RPMI8226 (cell line): ENCODE measurements at places on chromosomes 6 and 20.

- peak; percentile 12 for DNase-seq
These were observed 1378.6 kb upstream of the DEFB115 start for GRCh38 chr20:29878777-29879442.

GRCh38 chr6:131492932-131493573 lies 80.0 kb upstream of the ARG1 start:
- DNase-seq: no peak

DNA sequence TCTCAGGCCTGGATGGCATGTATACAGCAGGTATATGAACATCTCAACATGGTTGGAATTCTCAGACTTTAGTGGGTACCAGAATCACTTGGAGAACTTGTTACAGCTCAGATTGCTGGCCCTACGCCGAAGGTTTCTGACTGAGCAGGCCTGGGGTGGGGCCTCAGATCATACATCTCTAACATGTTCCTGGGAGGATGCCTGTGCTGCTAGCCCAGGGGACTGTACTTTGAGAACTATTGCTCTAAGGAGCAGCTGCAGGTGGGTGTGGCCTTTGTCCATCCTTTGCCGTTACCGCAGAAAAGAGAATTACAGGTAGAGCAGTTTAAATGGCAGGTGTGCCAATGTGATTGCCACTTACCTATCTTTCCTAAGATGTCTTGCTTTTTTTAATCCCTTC lies 310.5 kb upstream of the JAG1 start:
- no peak for DNase-seq

DNA sequence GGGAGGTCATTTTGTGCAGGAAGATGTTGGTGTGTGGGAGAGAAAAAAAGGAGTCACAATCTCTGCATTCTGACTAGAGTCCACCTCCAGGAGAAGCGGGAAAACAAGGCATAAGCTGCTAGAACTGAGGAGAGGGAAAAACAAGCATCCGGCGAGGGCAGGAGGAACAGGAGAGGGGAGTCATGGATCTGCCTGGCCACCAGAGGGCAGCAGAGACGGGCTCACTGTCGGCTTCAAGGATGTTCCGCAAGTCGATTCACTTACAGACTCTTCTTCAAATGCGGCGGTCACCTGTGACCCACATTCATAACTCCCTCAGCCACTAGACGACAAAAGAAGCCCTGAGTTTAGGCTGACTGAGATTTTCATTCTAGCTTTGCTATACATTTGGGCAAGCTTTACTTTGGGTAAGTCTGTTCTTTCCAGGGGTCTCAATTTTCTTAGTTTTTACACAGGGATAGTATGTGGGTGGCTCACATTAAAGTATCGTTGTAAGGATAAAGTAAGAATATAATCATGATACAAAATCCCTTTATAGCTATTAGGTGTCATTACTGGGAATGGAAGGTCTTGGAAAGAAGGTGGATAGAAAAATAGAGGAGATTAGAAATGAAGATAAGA lies 6.6 kb upstream of the BTNL2 start:
- peak; percentile 65 for DNase-seq

- peak; percentile 75 for DNase-seq
These were observed 27.0 kb upstream of the RNF144B start for GRCh38 chr6:18360188-18360587.

DNA sequence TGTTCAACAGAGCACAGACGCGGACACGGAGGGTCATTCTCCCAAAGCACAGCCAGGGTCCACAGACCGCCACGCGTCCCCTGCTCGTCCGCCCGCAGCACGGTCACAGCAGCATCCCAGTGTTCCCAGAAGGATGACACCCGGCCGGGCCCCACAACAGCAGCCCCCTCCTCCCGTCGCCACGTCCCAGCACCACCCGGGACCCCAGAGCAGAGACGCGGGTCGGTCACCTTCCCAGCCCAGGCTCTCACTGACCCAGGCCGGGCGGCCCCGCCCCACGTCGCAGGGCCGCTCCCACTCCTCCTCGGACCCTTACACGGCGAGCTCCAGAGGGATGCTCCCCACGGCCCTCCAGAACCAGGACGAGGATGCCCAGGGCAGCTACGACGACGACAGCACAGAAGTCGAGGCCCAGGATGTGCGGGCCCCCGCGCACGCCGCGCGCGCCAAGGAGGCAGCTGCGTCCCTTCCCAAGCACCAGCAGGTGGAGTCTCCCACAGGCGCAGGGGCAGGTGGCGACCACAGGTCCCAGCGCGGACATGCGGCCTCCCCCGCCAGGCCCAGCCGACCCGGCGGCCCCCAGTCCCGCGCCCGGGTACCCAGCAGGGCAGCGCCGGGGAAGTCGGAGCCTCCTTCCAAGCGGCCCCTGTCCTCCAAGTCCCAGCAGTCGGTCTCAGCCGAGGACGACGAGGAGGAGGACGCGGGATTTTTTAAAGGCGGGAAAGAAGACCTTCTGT lies 64.3 kb downstream of the FNDC1 start:
- no peak for DNase-seq

GRCh38 chr20:17843246-17844132 lies 125.1 kb downstream of the SNX5 start:
- peak; percentile 80 for DNase-seq

DNA sequence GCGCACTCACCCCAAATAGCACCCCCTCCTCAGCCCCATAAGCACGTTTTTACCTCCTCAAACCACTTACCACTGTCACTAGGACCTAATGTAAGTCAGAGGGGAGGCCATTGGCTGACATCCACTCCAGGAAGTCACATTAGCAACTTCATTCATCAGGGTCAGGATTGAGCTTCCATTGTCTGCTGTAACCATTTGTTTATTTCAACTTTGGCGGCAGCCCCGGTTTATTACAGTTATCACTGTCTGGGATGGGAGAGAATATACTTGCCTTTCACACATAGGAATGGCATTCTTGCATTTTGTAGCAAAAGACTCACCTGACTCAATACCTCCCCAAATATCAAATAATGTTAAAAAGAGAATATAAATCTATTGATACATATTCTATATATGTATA lies 38.3 kb downstream of the MAFB start:
- DNase-seq: no peak

DNA sequence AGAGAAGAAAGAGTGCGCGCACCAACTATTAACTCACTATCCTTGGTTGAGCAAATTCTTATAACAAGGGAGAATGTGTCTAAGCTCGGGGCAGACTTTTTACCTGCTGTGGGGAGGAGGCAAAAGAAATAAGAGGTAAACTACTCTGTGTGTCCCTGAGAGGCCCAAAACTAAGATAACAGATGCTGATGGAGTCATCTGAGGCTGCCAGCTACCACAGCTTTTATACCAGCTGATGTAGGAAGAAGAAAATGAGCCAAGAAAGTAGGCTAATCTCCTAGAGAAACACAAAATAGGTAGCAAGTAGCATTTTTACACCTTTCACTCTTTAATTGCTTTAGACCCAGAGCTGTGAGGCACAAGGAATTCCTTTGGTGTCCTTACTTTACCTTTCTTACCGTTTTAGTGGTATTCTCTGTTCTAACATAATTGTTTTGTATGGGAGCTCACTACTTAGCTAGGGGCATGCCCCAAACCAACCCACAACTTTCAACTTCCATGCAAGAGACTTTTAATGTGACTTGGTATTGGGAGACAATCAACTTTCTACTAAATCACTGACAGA lies 27.8 kb upstream of the PIM1 start:
- no peak for DNase-seq

- no peak for DNase-seq
These were observed 85.0 kb downstream of the TMEM242 start for GRCh38 chr6:157238346-157238745.

GRCh38 chr6:46046558-46047174 lies 31.0 kb upstream of the CLIC5 start:
- DNase-seq: no peak

GRCh38 chr6:24517659-24518543 lies 23.1 kb downstream of the ALDH5A1 start:
- DNase-seq: no peak

DNA sequence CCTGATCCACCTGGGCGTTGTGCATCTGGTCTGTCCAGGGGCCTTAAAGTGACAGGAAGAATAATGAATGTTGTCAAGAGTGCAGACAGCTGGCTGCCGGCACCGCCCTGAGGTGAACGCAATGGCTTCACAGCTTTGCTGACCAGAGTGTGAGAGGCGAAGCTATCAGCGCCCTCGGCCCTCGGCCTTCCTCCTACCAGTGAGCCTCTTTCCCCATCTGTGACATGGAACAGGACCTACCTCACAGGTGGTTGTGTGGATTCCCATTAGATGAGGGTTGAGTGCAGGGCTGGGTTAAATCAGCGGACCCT lies 54.8 kb downstream of the CTCFL start:
- no peak for DNase-seq

DNA sequence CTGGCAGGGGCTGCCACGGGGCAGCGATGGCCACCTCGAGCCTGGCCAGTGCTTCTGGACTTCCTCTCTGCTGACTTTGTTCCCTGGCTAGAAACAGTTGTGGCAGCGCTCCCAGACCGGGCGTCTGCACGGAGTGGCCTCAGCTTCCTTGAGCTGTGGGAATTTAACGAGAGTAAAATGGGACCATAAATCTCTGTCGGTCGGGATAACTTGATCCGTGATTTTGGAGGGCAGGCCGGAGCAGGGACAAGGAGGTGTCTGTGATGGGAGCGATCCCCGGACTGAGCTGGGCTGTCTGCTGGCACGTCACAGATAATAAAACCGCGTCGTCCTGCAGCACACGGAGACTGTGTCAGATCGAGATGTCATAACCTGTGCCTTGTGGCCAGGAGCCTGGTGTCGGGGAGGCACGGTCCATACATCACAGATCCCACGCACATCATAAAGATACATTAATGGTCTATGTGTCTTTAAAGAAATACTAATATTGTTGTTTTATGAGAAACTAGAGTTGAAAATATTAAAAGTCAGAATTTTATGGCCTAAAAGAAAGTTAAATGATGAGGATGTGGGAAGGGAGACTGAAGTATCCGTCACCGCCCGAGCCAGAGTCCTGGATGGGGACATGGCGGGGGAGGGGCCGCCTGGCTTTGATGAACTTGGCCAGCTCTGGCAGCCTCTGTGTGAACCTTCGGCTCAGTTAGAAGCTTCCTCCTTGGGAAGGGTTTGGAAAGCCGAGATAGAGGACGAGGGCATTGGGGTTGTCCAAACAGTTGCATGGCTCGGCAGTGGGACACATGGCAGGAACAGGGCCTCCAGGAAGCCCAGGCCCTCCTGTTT lies 6.5 kb upstream of the RBBP8NL start:
- DNase-seq: no peak

DNA sequence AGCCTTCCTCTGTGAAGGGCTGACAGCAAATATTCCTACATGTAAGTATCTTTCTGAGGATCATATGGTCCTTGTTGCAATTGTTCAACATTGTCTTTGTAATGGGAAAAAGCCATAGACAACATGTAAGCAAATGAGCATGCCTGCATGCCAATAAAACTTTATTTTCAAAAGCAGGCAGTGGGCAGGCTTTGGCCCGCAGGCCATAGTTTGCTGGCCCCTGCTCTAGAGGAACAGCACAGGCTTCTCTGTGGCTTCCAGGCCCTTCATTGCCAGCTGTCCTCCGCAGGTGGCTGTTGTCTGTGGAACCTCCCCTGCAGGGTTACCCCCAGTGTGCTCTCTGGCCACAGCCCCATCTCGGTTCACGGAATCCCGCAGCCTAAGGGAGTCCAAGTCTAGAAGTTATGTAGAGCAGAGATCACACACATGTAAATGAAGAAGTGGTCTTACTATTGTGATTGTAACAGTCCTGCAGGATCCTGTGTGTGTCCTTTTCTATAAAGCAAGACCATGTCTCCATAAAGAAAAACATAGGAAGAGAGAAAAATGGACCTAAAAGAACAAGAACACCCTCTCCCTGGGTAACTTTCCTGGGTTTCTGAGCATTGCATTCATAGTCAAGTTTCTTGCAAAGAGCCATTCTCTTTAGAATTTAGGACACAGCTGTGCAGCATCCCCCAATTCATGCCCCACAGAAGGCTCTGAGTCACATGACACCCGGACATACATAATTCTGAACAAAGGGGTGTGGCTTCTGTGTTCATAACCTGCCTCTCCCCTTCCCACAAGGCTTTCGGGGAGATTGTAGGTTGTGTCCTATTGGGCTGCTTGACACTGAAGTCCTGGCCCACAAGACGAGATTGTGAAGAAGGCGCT lies 10.0 kb downstream of the UNC93A start:
- no peak for DNase-seq

DNA sequence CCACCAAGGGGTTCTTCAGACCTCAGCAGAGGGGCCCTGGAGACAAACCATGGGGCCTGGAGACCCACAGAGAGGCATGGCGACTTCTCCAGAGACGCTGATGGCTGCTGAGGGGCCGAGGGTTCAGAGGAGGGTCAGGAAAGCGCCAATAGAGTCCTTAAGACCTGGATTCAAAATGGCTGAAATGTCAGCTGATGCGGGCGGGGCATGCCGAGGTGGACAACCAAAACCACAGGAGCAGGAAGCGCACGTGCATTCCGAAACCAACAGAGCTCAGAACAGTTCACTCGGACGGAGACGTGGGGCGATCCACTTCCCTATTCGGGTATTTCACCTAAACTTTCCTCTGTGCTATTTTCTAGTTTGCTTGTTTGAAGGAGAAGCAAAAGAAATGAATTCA lies 99.9 kb upstream of the RIN2 start:
- peak; percentile 60 for DNase-seq

GRCh38 chr6:113625850-113626249 lies 231.3 kb upstream of the MARCKS start:
- no peak for DNase-seq

DNA sequence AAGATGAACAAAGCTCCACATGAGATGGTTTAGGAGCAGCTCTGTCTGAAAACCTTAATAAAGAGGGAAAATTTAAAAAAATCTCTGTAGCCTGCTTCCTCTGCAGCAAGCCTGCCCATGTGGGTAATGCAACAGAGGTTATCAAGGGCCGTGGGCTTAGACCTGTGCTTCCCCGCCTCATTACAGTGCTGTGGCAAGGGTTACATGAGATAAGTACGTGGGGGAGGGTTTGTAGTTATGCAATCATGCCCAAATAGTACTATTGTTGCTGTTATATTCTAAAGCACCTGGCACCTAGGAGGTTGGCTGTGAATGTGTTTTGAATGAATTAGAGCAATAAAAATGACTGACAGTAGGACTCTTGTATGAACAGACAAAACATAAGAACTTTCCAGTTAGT lies 68.3 kb downstream of the PKHD1 start:
- DNase-seq: no peak

DNA sequence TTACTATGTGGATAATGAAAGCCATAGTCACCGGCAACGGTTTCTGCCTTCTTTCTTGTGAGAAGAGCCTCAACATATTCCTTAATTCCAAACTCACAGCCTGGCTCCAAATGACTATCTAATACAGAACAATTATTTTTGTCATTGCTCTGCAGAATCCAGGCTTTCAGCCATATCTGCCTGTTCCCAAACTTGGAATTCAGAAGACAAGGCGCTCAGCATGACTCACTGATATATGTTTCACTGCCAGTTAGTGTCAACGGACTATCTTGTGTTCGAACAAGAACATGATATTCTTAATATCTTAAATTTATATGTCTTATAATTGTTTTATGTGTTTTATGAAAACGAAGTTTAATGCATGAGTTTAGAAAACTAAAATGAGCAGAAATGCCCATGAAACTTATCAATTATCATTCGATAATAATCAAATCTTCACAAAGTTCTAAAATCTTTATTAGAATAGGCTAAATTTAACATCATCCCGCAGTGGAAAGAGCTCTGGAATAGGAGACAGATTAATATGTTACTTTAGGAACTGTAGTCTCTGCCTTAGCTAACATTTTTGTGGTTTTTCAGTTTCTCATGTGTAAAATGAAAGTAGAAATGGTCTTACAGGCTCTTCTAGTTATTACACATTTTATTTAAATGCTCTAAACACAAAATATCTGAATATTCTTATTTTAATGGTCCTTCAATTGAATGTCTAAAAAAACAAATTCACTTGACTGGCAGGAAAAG lies 669.3 kb upstream of the GJE1 start:
- DNase-seq: no peak
